Endothelial cell (in vitro differentiated cells): ENCODE measurements at places on chromosomes 6 and 20. TPM values are rescaled to one million over a fixed set of nuclear protein-coding genes. Genes with fewer than 3 reads are reported as not detected.

- DNase-seq = no peak
Observed at GRCh38 chr6:123777563-123777962, 26.1 kb upstream of the NKAIN2 start.

DNA sequence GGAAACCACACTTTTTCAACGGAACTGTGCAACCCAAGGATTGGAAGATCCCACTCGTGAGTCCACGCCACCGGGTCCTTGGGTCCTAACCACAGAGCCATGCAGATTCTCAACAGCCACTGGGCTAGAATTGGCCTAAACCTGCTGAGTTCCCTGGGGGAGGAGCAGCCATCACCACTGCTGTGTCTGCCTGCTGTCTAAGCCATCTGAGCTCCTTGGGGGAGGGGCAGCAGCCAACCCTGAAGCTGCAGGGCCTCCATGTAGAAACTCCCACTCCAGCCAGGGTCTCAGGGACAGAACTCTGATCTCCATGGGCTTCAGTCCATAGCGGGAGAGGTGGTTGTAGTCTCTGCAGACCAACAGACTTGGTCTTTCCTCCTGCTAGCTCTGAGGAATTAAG, 154.6 kb upstream of the VGLL2 start:
- no peak for DNase-seq

SPATS1 gene
- not detected for total RNA-seq

GRCh38 chr20:8476021-8476420, 344.0 kb downstream of the PLCB1 start:
- no peak for DNase-seq

DLL1 gene
- total RNA-seq = 59.5 TPM

DNA sequence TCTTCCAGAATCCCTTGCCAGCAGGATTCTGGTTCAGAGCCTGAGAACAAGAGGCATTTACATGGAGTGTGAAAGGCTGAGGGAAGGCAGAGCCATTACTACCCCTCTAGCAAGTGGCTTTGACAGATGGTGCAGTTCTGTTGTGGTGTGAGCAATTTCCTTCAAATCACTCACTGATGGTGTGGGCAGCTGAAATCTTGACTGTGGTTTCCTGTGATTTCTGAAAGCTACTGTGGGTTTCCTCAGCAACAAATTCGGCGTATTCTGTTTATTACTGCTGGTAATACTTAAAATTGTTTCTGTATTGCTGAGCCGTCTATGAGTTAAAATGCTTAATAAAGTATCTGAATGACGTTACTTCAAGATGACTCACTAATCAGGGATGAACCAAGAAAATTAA, 181.5 kb upstream of the TCF21 start:
- no peak for DNase-seq

GRCh38 chr20:35663516-35664465, 909 bp downstream of the CPNE1 start:
- DNase-seq = peak; percentile 39

GRCh38 chr20:23408957-23409356, 12.3 kb downstream of the NAPB start:
- no peak for DNase-seq

GRCh38 chr6:142387997-142388815, 86.4 kb downstream of the ADGRG6 start:
- no peak for DNase-seq

GRCh38 chr6:2639167-2639566, 111.6 kb downstream of the MYLK4 start:
- DNase-seq = no peak

GRCh38 chr6:21438986-21439352, 154.6 kb upstream of the SOX4 start:
- DNase-seq = no peak

TRIM10 gene
- not detected for total RNA-seq

- DNase-seq = no peak
Observed at GRCh38 chr6:16031278-16031981, 97.5 kb upstream of the MYLIP start.

DNA sequence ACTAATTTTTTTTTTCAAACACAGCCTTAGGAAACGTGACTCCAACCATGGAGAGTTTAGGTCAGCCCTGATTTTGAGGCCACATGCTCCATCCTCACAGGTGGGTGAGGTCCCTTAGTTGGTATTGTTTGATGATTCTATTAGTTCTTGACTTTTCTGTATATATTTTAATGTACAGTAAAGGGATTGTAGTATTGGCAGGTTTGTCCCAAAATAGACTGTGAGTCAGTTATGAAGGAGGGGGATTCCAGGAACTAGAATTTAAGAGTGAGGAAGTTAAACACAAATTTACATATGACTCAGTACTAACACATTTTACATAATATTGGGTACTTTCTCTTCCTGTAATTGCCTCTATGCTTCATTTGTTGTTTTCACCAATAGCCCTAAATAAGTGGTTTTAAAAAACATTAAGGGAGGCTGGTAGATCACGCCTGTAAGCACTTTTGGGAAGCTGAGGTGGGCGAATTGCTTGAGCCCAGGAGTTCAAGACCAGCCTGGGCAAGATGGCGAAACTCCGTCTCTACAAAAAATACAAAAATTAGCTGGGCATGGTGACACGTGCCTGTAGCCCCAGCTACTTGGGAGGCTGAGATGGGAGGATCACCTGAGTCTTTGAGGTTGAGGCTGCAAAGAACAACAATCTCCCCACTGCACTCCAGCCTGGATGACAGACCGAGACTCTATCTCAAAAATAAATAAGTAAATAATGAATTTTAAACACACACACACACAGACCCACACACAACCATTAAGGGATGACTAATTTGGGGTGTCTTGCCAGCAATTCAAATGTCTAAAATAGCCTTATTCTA, 81.8 kb downstream of the SGK1 start:
- no peak for DNase-seq

KIF25 gene
- total RNA-seq = not detected

METTL24 gene
- total RNA-seq = 6.5 TPM

DNA sequence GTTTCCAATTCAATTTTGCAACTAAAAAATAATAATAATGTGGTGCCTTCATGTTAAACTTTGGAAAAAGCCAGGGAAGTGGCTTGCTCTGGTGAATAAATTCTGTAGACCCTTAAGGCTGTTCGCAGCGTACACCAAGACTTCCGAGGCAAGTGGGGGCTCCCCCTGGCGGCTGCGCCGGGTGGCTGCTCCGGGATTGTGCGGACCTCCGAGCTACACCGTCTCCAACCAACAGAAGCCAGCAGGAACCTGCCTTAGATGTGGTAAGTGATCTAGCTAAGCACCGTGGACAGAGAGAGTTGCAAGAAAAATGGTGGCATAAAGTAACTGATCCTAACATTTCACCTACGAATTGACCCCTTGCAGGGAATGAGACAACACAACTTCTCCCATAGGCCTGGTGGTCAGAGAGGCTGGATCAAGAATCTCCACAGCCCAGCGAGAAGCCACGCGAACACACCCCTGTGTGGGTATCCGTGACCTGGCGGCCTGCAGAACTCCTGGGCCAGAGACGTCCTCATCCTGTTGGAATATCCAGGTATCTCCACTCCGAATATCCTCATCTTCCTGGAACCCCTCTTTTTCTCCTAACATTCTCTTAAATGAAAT, 69.6 kb downstream of the TBXT start:
- DNase-seq = peak; percentile 92

DNA sequence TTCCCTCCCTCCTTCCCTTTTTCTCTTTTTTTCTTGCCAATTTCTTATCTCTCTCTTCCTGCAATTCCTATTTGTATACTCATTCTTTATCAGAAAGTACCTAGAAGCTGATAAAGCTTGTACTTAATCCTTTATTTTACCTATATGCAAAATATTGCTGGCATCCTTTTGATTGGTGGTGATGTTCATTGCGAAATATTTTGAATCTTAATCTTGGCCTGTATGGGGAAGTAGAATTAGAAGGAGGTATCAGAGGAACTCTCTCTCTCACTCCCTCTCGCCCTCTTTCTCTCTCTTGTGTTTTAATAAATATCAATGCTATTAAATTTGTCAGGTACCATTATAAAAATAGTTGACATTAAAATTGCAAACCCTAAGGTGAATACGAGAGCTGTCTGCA, 52.8 kb downstream of the UST start:
- no peak for DNase-seq

- peak; percentile 18 for DNase-seq
Observed at GRCh38 chr6:108968325-108969316, 120.4 kb downstream of the ARMC2 start.

TMEM217 gene
- 5.4 TPM for total RNA-seq

GRM1 gene
- total RNA-seq = 0.23 TPM

GRCh38 chr6:109373331-109373730, 8.9 kb downstream of the CD164 start:
- DNase-seq = no peak

DNA sequence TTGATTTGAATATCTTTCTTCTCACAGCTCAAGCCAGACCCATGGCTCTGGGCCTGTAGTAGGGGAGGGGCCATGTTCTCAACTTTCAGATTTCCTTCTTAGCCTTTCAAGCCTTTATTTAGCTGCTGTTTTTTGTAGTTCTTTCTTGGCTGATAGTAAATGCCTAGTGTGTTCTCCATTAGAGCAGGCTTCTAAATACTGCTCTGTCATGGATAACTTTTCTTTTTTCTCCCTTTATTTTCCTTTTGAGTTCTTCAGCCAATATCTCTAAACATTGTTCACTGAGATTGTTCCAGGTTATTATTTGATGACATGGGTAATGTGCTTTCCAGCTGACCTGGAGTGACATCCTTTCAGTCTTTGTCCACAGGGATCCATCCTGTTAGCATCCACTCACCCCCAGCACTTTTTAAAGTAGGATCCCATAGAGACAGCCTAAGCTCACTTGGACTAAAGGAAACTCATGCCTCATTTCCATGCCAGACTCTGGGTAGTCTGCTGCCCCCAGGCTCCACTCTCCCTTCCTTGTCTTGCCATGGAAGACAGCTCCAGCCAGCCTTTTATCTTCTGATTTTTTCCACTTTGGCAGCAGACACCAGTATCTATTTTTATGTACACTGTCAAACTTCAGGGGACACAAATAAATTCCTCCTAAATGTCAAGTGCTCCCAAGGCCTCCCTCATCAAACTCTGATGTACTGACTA, 645.6 kb downstream of the RNF144B start:
- DNase-seq = no peak

DNA sequence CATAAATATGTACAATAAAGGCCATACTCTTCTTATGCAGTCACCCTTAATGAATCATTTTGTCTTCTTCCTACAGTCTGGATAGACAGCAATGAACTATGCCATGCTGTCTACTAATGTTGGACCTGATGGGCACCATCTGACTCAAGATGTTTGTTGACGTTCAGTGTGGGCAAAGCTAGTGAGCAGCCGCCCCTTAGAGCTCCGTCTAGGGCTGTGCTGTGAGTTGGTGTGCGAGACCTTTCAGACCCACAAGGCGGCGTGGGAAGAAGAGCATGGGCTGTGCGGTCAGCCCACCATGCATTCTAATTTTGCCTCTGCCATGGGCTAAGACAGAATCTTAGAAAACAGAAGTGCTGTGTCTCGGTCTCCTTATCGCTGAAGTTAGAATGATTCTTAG, 829.4 kb downstream of the QKI start:
- DNase-seq = no peak

HCRTR2 gene
- not detected for total RNA-seq
